KBM-7 (cell line): ENCODE measurements at places on chromosomes 2 and 18.
A peak's percentile ranks its signal among the peaks of the same experiment; 100 is the strongest.

- no peak for DNase-seq
Observed at GRCh38 chr18:2654928-2655177, 673 bp upstream of the SMCHD1 start.

GRCh38 chr2:206160807-206161179, 1.1 kb downstream of the EEF1B2 start:
- peak; percentile 15 for DNase-seq

DNA sequence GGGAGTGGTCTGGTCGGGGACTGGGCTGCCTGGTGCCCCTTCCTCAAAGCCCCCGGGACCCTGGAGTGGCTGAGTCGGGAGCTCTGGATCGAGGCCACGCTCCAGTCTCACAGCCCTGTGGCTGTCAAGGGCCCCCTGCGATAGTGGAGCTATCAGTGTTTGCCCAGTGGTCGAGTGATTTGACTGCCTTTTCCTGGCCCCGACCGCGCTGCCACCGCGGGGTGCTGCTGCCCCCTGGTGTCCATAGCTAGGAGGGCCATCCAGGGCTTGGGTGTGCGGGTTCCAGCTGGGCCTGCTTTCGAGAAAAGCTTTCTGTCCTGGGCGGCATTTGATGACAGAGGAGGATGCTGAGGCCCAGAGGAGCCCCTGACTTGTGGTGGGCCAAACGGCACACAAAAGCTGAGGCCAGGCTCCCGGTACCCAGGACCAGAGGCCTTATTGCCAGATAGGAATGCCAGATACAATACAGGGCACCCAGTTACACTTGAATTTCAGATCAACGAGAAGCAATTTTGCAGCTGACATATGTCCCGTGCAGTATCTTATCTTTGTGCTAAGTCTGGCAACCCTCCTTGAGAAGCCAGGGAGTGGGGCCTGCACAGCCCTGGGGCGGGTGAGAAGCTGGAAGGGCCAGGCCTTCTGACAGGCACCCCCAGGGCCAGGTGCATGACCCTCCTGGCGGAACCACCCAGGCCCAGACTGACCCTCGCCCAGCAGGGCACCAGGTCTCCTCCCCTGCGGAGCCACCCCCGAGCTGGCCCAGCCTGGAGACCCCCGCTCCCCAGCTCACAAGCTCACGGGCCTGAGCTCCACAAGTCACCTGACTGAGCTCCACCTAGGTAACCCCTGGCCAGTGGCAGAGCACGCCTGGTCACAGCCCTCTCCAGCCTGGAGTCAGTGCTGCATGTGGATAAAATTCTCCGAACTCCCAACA, 13.0 kb downstream of the ODC1 start:
- peak; percentile 89 for DNase-seq

- DNase-seq, result no peak
Observed at GRCh38 chr2:178550352-178550751, 70.1 kb downstream of the PLEKHA3 start.

- no peak for DNase-seq
Observed at GRCh38 chr2:29187926-29188325, 72.7 kb downstream of the CLIP4 start.

DNA sequence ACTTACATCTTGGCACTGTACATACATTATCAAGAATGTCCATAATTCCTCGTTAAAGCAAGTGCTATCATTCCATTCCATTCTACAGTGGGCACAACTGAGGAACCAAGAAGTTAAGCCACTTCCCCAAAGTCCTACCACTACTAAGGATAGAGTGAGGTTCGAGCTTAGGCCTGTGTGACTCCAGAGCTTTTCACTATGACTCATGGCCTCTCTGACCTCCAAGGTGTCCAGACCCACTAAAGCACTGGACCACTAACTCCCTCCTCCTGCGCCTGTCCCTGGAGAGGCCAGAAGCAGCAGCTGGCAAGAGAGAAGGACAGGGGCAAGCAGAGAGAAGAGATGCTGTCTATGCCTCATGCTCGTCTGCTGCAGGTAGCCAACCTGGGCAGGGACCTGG, 117.0 kb downstream of the ZBTB7C start:
- peak; percentile 5 for DNase-seq

GRCh38 chr2:196427986-196428634, 211.4 kb upstream of the CCDC150 start:
- DNase-seq, result peak; percentile 24

GRCh38 chr2:226270285-226271058, 529.1 kb downstream of the IRS1 start:
- no peak for DNase-seq

DNA sequence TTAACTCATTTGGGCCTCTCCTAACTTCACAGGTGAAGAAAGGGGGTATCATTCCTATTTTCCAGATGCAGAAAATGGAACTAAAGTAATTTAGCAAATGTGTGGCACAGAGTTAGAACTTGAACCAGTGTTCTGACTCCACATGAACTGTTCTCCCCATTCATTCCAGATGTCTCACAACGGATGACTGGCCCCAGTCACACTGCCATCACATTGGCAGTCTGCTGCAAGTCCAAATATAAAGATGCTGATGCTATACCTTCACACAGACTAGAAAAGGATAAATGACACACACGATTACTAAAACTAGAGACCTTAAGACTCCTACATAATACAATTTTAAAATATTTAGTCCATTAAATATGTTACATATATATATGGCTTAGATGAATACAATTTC, 195.7 kb downstream of the NBAS start:
- no peak for DNase-seq
